Left renal pelvis (tissue), 4 donors: ENCODE measurements at places on chromosomes 6 and 20.

- DNase-seq: no peak
These were observed 38.2 kb downstream of the MYLIP start for GRCh38 chr6:16166871-16167608.

- DNase-seq: no peak
These were observed 11.0 kb downstream of the E2F3 start for GRCh38 chr6:20412682-20413073.

- no peak for DNase-seq
These were observed 71.1 kb upstream of the CTNNBL1 start for GRCh38 chr20:37622728-37623127.

GRCh38 chr6:12750416-12750815 lies 33.8 kb downstream of the PHACTR1 start:
- no peak for DNase-seq

DNA sequence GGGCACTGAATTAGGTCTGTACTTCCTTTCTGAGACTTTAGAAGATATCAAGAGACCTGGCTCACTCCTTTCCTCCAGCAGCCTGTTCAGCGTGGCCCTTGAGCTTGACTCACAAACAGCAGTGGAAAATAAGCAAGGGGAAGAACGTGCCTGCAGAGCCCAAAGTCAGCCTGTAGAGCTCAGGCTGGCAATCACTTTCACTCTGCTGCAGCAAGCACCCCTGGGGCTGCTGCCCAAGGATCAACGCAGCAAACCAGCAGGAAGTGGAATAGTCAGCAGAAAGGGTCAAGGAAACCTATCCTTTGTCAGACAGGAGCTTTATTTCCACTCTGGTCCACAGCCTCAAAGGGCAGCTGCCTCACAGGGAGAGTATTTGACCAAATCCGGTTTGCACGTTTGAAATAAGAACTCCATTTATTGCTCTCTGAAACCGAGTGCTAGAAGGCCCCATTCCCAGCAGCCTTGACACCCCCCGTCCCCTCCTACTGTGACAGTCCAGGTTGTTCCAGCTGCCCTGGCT lies 77.4 kb downstream of the PRDM1 start:
- no peak for DNase-seq

DNA sequence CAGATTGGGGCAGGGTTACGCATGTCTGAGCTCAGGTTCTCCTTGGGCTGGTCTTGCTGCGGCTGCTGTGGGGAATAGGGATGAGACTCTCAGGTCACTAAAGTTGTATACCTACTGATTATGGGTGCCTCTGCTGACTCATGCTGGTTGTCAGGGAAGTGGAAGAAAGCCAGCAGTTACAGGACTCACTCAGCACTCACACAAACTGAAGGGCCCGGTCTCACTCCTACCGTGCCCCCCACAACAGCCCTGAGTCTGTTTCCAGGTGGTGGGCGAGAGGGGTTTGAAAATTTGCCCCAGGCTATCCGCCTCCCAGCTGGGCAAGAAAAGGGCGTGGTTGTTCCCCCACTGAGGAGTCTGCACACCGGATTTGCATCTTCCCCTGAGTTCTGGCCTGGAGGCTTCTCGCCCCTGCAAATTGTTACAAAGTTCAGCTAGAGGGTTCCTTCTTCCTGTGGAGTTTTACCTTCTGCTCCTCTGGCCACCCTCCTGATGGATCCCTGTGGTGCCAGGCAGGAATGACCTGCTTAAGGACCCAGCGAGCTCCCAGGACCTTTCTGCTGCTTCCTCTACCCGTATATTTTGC lies 659.2 kb downstream of the HDGFL1 start:
- DNase-seq: no peak

DNA sequence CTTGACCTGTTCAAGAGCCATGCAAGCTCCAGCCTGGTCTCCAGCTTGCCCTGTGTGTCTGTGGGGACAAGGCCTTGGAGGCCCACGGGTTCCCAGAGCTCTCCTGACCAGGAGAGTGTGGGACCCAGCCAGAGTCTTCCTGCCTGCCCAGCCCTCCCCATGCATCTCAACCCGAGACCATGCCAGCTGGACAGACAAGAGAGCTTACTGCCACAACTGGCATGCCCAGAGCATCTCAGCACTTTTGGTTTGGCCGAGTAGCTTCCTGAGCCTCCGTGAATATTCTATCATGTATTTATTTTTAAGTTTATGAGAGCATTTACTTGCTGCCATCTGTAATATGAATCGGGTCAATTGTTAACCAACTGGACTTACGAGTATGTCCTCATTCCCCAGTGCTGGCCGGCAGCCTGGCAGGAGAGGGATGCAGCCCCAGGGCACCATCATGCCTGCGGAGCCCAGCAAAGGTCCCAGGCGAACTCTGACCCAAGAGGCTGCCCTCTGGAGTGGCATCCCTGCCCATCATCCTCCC lies 14.9 kb downstream of the IP6K3 start:
- no peak for DNase-seq

DNA sequence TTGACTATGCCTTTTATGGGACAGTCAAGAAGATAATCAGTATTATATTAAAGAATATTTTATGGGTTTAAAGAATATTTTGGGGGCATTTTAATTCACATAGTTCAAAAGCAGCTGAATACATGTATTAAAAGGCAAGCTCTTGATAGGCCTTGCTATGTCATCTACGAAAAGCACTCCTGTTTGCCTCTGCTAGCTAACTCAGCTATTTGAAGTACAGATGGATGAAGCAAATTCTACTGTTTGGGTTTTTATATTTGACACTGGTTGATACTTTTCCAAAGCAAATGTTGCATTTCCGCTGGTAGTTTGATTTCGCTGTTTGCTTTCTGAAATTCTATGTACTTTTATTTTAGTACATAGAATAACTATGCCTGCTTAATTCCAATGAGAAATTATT lies 47.0 kb downstream of the SLC22A3 start:
- no peak for DNase-seq

DNA sequence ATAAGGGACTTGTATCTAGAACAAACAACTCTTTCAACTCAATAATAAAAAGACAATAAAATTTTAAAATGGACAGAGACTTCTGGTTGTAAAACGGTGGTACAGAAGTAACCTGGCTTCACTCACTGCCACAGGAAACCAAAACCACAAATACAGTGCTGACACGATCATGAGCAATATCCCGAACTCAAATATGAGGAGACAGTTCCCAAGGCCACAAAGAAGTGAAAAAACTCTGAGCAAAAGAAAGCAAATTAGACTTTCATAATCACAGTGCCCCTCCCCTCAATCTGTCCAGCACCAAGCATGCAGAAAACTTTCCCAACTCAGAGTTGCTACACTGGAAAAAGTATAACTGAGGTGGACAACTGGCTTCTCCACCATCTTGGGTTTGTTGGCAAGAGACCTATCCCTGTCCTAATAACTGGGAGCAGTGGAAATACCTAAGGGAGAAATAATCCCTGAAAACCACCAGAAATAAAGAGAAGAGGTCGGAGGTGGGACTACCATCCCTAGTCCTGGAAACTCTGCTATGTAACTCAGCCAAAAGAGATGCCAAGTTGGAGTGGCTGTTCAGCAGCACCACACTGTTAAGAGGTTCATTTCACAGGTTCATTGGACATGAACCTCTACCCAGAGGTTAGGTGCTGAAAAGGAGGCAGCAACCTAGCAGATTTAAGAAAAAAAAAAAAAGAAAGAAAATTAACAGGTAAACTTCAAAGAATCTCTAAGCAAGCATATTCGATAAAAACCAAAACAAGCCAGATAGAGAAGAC lies 55.5 kb downstream of the REV3L start:
- DNase-seq: no peak

DNA sequence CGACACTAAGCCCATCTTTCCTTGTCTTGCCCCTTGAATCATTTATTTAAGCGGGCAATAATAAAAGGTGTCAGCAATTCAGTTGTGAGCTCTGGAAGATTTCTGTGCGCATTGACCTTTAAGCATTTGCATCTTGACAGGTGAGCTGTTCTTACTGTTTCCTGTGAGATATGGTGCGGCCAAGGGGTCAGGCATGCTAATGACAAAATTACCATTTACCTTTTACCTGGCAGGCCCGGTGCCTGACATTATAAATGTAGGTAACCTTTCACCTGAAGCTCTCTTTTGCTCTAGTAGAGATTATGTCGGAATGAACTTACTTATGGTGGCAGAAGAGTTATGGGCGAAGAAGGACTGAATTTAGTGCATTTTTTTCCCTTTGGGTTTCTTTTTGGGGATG lies 89.3 kb upstream of the EEF1E1 start:
- DNase-seq: no peak

DNA sequence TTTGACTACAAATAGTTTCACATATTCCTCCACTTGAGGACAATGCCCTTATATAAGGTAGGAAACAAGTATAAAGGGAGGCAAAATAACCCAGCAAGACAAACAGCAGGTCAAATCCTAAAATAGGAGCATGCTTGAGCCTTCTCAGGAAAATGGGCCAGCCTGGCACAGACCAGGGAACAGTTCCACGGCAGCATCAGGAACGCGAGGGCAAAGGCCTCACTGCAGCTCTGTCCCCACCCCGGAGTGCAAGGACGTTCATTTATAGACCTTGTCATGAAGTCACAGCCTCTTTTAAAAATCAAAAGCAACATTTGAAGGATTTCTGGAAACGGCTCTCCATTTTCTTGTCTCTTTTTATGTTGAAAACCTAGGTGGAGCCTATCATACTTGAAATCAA lies 17.1 kb downstream of the PDE10A start:
- DNase-seq: no peak

DNA sequence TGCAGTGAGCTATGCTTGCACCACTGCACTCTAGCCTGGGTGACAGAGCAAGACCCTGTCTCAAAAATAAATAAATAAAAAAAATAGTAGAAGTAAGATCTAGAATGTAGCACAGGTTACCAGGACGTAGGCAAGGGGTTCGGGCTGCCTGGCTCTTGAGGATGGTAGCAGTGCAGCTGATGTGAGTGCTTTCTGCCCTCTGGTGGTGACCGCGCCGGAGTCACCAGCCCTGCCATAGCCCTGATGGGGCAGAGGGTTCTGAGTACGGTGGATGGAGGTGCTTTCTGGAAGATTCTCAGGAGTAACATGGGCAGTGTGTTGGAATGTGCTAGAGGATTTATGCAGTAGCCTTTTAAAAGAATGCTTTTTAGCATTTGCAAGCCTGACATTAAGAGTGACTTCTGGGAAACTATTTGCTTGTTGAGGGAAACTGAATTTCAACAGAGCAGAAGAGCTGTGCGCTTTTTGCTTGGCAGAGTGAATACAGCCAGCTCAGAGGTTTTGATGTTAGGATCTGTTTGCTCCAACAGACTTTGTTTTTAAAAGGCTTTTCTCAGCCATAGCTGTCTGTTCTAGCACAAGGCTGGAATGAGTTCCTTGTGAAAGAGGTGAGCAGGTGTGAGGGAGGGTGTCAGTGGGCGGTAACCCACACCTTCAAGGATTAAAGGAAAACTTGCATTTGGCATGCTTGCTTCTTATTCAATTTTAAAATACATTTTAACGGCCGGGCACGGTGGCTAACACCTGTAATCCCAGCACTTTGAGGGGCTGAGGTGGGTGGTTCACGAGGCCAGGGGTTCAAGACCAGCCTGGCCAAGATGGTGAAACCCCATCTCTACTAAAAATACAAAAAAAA lies 65.9 kb downstream of the PTPN1 start:
- DNase-seq: no peak

DNA sequence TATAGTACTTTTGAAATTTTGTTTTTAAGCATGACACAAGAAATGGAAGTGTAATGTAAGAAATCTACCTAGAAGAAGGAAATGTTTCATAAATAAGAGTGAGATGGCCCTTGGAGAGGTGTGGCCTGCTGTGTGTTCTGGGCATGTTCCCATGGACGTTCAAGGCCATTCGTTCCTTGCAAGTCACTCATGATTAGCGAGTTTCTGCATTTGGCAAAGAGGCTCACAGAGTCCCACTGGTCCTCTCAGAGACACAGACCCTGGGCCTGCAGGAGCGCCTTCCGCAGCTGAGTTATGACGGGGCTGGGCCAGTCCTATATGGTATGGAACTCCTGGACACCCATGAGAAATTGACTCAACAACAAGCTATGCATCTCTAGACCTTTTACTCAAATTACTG lies 7.2 kb downstream of the THBS2 start:
- DNase-seq: no peak

GRCh38 chr20:57495978-57496377 lies 29.0 kb downstream of the CTCFL start:
- no peak for DNase-seq

DNA sequence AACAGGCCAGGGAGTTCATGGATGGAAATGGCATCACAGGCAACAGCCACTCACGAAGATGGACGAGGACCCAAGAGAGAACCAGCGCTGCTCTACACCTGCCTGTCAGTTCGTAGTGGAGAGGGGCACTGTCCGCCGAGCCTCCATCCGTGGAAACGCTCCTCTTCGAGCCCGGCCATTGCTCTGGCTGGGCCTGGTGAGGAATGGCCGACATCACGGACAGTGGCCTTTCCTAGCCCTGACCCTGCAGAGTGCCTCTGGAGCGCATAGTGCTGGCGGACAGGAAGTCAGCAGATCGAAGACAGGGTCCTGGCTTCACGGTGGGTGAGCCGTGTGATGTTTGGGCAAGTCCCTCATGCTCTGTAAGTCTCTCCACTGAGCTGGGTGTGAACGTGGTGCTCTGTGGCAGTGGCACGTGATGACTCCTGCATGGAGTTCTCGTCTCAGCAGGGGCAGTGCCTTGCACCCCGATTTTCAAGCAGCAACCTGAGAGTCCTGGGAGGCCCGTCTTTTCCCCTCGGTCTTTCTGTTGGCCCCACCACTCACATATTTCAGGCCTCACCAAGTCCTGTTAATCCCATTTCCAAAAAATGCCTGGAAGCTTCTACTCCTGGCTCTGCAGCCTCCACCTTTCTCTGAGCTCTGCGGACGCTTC lies 214.4 kb downstream of the ERMARD start:
- DNase-seq: no peak

DNA sequence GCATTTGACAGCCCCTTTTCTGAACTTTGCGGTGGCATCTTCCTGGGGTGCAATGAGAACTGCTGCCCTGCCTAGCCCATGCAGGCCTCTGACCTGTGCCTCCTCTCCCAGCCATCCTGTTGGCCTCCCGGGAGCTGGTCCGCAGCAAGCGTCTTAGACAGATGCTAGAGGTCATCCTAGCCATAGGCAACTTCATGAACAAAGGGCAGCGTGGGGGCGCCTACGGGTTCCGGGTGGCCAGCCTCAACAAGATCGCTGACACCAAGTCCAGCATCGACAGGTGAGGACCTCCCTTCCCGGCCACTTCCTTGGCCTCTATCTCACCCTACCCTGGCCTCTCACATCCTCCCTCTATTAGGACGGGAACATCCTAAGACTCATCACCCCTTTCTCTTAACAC lies 37.6 kb downstream of the MOCS1 start:
- no peak for DNase-seq

GRCh38 chr6:137412562-137412961 lies 81.6 kb downstream of the OLIG3 start:
- DNase-seq: no peak

- no peak for DNase-seq
These were observed 1234.9 kb upstream of the CITED2 start for GRCh38 chr6:140609321-140609720.

- no peak for DNase-seq
These were observed 742.8 kb downstream of the MAFB start for GRCh38 chr20:39946053-39946810.

GRCh38 chr20:49345524-49345923 lies 67.7 kb upstream of the ZNFX1 start:
- DNase-seq: no peak
